ENCODE measurements at places on chromosomes 3 and 15.

DNA sequence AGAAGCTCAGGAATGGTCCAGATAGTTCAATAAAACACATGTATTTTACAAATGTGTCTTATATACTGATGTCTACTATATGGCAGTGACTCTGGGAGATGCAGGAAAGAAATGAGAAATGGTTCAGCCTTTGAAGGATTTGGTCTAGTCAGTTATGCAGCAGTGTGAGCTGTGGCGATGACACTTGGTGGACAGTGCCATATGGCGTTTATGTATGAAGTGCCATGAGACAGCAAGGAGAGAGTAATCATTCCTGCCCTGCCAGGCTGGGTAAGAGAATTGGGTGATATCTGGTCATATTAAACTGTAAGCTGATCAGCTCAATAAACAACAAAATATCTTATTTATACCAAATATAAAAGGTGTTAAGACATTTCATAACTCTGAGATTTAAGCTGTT, 47.6 kb upstream of the ANP32A start:
- no peak for DNase-seq

- no peak for DNase-seq
Observed at GRCh38 chr15:69666441-69666882, 213.8 kb downstream of the RPLP1 start.

DNA sequence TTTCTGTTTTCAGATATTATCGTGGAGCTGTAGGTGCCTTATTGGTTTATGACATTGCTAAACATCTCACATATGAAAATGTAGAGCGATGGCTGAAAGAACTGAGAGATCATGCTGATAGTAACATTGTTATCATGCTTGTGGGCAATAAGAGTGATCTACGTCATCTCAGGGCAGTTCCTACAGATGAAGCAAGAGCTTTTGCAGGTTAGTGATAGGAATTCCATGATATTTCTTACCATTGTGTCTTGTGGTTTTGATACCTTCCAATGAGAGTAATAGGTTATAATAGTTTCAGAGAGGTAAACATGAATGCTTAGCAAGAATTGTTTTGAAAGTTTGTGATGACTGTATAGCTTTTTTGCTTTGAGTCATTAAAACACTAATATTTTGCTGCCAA, 8.5 kb downstream of the RAB11A start:
- DNase-seq = no peak

GRCh38 chr15:92021792-92022191, 168.3 kb downstream of the SLCO3A1 start:
- DNase-seq = no peak

DNA sequence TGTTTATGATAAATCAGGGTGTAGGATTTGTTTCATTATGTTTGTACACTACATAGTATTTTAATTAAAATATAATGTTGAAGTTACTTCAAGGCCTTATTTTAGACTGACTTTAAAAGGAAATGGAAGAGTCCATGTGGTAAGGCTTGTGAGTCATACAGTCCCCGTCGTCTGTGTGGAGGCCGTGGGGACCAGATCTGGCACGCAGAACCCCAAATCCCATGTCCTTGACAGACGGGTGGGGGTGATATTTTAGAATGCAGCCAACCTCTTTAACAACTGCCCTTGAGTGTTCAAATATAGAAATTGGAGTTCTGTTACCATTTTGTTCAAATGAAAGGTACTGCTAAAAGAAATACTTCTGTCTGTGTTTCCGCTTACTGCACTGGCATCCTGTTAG, 35.8 kb downstream of the ABHD17C start:
- no peak for DNase-seq

- DNase-seq = no peak
Observed at GRCh38 chr3:63870615-63871005, 6.9 kb downstream of the ATXN7 start.

DNA sequence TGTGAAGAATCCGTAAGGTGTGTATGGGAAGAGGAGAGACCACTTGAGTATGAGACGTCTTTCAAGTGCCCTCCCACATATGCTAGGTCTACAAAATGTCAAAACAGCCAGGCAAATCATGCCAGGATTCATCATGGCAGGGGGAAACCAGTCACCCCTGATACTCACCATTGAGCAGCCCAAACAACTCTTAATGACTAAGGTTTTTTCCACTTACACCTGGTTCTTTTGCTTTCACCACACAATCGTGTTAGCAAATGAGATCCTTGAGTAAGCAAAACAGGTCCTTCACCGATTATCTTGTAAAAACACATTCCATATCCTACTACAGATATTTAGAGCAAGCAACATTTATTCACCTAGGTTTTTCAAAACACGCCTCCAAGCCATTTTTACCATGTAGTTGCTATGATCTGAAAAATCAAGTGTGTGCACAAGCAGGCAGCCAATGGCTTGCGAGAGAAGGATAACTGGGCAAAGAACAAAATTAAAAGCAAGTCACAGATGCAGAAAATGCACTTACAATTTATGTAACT, 177.5 kb upstream of the LPP start:
- DNase-seq = no peak

Measured in natural killer cell (primary cell).